Ascending aorta (tissue), 2 donors: ENCODE measurements at places on chromosomes 2 and 18. TPM values are rescaled to one million over a fixed set of nuclear protein-coding genes. Genes with fewer than 3 reads are reported as not detected.

DNA sequence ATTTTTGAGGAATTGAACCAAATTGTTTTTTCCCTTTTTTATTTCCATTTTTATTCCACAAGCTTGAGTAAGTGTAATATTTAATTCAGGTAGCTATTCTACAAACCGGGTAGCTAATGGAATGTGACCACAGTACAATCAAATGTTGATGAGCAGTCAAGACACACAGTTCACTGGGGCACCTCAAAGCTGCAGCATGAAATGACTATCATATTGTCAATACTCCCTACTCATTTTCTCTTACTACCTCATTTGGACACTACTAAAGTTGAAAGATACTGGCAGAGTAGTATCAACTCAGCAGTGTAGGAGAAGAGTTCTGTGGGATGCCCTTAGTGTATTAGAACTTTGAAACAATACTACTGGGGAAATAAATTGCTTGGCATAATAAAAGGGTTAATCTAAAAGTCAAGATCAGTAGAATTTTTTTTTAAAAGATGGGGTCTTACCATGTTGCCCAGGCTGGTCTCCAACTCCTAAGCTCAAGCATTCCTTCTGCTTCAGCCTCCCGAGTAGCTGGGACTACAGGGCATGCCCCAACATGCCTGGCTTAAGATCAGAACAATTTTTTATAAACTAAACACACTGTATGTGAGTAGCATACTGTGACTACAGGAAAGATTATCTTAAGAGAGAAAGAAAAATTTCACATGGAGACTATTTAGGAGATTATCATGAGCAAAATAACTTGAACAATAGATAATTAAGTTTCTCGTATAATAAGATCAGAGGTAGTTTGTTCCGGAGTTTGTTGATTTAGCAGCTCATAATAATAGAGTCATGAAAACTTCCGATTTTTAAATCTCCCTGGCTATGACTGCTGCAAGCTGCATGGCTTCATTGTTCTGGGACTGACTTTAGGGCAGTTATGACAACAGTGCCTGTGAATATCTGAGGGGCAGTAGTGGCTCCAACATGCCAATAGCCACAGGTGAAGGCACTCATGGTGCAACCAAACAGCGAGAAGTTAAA lies 43.7 kb downstream of the MYO3B start:
- no peak for DNase-seq

GRCh38 chr2:100781523-100782379 lies 38.2 kb upstream of the NPAS2 start:
- DNase-seq, result no peak

Gene CROCC2
- 2.9 TPM for total RNA-seq

GRCh38 chr18:8705961-8706790 lies 820 bp downstream of the MTCL1 start:
- DNase-seq, result no peak

GRCh38 chr2:237152361-237152760 lies 66.7 kb downstream of the COPS8 start:
- no peak for DNase-seq

- DNase-seq, result peak; percentile 93
These were observed 124.7 kb upstream of the PPP1CB start for GRCh38 chr2:28626891-28627421.

Gene MAL
- not detected for total RNA-seq

Gene DSG1
- total RNA-seq, result not detected
